ENCODE measurements at places on chromosomes 2 and 18. TPM values are rescaled to one million over a fixed set of nuclear protein-coding genes. Genes with fewer than 3 reads are reported as not detected.

The POMC gene
- 5.2 TPM for total RNA-seq

The KCNK3 gene
- 1.1 TPM for total RNA-seq

The SLC9A4 gene
- total RNA-seq: not detected

The NRP2 gene
- 8.2 TPM for total RNA-seq

The CELF4 gene
- total RNA-seq: not detected

The ABHD1 gene
- 0.06 TPM for total RNA-seq

The NT5C1B gene
- total RNA-seq: 0.10 TPM

The DSG3 gene
- not detected for total RNA-seq

The PLB1 gene
- not detected for total RNA-seq

The ACADL gene
- not detected for total RNA-seq
